Panc1 (cell line): ENCODE measurements at places on chromosomes 6 and 20.

DNA sequence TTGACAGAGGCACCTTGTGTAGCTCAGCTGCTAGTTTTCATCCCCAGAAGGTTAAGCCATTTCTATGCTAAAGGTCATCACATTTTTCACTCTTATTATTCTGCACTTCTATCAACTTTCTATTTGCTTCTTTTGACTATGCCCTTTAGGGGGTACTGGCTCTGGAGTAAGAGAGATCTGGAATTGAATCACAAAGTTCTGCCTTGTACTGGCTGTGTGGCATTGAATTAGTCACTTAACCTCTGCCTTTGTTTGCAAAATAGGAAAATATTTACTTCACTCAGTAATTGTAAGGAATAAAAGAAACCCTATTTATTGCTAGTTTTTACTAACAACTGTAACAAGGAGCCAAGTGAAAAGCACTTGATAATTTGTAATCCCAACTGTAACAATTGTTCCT, 56.8 kb upstream of the MTRF1L start:
- no peak overlapping the region for H3K27ac ChIP-seq
- DNase-seq = no peak
- no peaks in the 10 kb centered on the region for H3K27me3 ChIP-seq
- H3K36me3 ChIP-seq = no peaks in the 10 kb centered on the region

DNA sequence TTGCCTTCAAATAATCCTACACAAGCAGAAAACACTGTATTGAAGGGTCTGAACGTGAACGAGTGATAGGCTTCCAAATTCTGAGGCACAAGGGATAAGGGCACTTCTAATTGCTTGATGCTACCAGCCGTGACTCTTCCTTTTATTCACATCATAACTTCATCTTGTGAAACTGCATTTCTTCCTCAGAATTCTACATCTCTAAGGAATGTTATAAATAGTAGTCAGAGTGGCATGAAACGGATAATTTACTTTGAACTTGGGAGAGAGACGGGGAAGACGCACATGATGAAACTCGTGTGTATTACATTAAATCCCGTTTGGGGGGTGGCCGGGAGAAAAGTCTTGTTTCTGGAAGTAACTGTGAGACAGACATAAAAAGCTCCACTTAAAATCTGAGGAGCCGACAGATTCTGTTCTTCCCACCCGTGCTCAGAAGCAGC, 754 bp downstream of the HDDC2 start:
- DNase-seq = no peak
- H3K27me3 ChIP-seq = peaks cover 14% of the 10 kb centered on the region; the same call in 1 of the 2 replicates
- peak overlapping the region; percentile 91 for H3K27ac ChIP-seq
- H3K36me3 ChIP-seq = peaks cover 34% of the 10 kb centered on the region
- H3K4me3 ChIP-seq = peak overlapping the region; percentile 72

GRCh38 chr20:3716195-3716834, 3.9 kb upstream of the SIGLEC1 start:
- no peaks in the 10 kb centered on the region for H3K36me3 ChIP-seq
- no peaks in the 10 kb centered on the region for H3K4me1 ChIP-seq

DNA sequence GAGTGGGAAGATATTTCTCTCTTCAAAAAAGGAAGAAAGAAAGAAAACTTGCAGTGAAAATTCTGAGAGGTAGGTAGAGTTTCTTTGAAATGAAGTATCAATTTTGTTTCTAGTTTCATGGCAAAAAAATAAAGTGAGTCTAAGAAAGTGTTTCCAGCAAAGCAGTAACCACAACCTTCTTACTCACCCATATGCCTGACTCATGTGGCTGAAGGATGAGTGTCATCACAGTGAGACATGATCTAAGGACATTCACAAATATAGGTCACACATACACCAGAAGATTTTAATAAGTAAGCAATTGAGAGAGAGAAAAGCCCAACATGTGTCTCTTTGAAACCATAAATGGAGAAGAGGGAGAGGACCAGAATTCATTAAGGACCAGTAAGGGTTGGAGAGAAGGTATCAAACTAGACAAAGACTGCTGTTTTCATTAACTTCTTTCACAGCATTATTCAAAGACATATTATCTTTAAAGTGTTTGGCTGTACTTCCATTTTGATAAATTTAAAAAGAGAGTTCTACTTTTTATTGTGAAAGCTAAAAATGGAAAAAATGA, 169.5 kb downstream of the FRK start:
- DNase-seq = no peak
- no peaks in the 10 kb centered on the region for H3K4me1 ChIP-seq
- H3K36me3 ChIP-seq = no peaks in the 10 kb centered on the region

- no peak for DNase-seq
- no peaks in the 10 kb centered on the region for H3K36me3 ChIP-seq
- no peaks in the 10 kb centered on the region; the same call in 1 of the 2 replicates for H3K4me1 ChIP-seq
These were observed 29.2 kb upstream of the HTR1B start for GRCh38 chr6:77492530-77492929.

DNA sequence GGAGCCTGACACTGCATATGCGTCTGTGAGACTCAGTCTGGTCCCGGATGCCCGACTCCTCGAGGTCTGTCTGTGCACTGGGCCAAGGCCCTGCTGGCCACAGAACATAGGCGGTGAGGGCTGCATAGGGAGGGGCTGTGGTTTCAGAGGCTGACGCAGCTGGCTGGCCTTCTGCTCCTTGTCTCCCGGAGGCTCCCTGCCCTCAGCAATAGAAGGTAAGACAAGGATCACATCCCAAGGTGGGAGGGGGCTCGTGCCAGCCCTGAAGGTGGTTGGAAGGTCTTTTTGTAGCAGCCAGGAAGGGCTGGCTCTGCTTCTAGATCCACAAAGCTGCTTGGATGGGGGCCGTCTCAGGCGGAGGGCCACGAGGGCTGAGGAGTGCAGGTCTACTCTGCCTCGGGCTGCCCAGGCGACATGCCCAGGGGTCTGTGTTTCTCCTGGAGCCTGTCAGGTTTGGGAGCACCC, 239.8 kb upstream of the SULF2 start:
- no peak overlapping the region for H3K27ac ChIP-seq
- H3K4me3 ChIP-seq = no peak overlapping the region
- no peaks in the 10 kb centered on the region for H3K36me3 ChIP-seq
- no peaks in the 10 kb centered on the region for H3K27me3 ChIP-seq
- no peaks in the 10 kb centered on the region for H3K4me1 ChIP-seq

DNA sequence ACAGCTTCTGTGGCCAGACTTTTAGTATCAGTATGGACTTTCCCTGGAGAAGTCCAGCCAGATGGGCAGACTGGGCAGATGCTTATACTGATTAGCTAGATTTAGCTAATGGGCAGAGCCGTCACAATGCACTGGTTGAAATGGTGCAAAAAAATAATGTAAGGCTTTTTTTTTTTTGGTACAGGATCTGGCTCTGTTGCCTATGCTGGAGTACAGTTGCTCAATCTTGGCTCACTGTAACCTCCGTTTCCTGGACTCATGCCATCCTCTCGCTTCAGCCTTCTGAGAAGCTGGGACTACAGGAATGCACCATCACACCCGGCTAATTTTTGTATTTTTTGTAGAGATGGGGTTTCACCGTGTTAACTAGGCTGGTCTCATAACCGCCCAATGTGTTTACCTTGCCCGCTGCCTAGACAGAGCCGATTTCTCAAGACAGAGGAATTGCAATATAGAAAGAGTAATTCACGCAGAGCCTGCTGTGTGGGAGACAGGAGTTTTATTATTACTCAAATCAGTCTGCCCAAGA, 16.4 kb upstream of the KIFC1 start:
- DNase-seq = no peak
- H3K4me3 ChIP-seq = no peak overlapping the region
- no peaks in the 10 kb centered on the region for H3K27me3 ChIP-seq
- no peaks in the 10 kb centered on the region for H3K4me1 ChIP-seq

GRCh38 chr6:141552463-141552862, 580.3 kb upstream of the GJE1 start:
- no peaks in the 10 kb centered on the region for H3K36me3 ChIP-seq
- no peaks in the 10 kb centered on the region for H3K27me3 ChIP-seq
- peak; percentile 84 for DNase-seq
- no peak overlapping the region for H3K4me3 ChIP-seq
- no peaks in the 10 kb centered on the region; the same call in 1 of the 2 replicates for H3K4me1 ChIP-seq

DNA sequence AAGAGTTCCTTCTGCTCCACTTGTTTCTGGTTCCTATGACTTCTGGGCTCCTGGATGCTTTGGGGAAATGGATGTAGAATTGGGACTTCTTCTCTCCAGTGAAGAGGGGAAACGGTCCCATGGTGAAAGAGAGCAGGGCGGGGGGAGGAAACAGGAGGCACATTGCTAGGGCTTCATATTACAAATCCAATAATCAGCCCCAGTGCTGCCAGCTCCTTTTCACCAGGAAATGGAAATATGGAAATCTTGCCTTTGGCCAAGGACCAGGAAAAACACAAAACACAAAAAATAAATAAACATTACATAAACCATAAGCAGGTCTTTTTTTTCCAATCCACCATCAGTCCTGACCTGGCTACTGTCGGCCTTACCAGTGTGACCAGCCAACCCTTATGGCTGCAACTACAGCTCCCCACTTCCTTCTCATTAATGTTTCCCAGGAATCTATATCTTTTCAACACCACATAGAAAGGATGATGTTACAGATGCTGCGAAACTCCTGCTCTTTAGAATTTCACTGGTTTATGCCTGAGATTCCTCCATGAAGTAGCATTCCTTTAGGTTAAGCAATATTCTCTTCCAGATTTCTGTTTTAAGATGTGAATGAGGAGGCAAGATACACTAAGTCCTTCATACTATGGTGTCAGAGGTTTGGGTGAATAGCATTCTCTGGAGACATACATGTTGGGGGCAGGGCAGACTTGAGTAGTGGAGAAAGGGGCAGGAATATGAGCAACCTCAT, 2.0 kb downstream of the PI3 start:
- H3K27me3 ChIP-seq = no peaks in the 10 kb centered on the region; the same call in 1 of the 2 replicates
- no peak for DNase-seq
- H3K4me3 ChIP-seq = no peak overlapping the region

- H3K4me1 ChIP-seq = peaks cover 27% of the 10 kb centered on the region
- peak overlapping the region; percentile 96 for H3K4me3 ChIP-seq
- H3K27ac ChIP-seq = peak overlapping the region; percentile 82
- no peak for DNase-seq
These were observed 556 bp upstream of the YWHAB start for GRCh38 chr20:44884907-44885391.

DNA sequence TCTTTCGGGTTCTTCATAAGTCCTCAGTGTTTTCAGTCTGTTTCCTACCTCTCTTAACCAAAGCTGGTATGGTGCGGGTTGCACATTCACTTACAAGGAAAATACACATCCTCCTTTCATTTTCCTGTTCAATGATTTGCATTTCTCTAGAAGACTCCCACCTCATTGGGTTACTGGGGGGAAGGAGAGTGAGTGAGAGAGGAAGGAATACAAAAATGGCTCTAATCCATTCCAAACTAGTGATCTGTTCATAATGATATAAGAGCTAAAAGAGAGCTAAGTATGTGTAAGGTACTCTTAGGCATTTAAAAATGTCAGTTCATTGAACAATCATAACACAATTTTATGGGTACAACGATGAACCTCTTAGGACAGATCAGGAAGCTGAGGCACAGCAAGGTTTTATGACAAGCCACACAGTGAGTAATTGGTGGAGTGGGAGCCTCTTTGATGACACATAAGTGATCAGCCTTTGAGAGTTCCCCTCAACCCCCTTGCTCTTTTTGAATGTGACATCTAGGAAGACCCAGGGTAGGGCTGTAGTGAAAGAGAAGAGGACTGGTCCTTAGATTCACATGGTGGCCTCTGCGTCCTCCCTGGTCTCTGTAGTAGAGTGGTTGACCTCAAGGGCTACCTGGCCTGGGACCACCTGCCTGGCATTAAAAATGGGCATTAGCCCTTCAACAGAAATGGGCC, 328.4 kb upstream of the SOX4 start:
- no peak overlapping the region for H3K27ac ChIP-seq
- no peak for DNase-seq
- no peaks in the 10 kb centered on the region for H3K27me3 ChIP-seq
- no peak overlapping the region for H3K4me3 ChIP-seq
- H3K36me3 ChIP-seq = no peaks in the 10 kb centered on the region
- H3K4me1 ChIP-seq = no peaks in the 10 kb centered on the region; the same call in 1 of the 2 replicates

DNA sequence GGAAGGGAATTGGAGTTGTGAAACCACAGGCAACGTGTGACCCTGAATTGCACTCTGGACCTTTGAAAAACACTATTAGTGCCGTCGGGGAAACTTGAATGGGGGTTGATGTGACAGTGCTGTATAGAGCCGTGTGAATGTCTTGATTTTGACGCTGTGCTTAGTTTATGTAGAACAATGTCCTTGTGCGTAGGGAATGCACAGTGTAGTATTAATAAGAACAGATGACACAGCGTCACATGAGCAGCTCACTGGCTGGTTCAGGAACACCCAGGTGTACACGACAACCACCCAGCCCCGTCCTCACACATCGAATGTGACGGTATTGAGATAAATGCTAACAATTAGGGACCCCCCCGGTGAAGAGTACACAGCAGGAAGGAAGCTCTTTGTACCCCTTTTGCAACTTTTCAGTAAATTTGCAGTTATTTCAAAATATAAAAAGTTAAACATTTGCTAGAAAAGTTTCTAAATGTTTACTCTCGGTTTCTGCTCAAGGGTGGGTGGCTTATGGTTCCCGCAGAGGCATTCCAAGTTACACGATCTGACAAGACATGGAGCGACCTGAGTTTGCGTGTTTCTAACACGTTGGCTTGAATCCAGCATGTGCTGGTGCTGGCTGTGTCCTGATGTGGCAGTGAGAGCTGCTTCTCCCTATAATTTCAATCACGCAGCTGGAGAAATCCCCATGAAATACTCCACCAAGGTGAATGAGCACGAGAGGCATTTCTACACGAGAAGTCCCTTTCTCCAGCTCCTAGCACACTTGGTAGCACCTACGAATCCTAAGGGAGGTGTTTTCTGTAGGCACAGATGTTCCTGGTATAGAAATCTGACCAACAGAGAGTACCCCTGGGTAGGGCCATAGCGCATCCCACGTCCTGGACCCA, 208.0 kb upstream of the EXOC2 start:
- no peak overlapping the region for H3K4me3 ChIP-seq
- no peak overlapping the region for H3K27ac ChIP-seq
- no peaks in the 10 kb centered on the region for H3K4me1 ChIP-seq
- DNase-seq = no peak

- no peak overlapping the region for H3K4me3 ChIP-seq
- H3K4me1 ChIP-seq = no peaks in the 10 kb centered on the region
- no peak overlapping the region for H3K27ac ChIP-seq
- peaks cover 16% of the 10 kb centered on the region for H3K27me3 ChIP-seq
- no peaks in the 10 kb centered on the region for H3K36me3 ChIP-seq
- DNase-seq = peak; percentile 8
These were observed 174.4 kb upstream of the RIN2 start for GRCh38 chr20:19583532-19584175.

GRCh38 chr20:25063546-25063945, 5.6 kb upstream of the ACSS1 start:
- H3K27ac ChIP-seq = no peak overlapping the region
- no peaks in the 10 kb centered on the region for H3K27me3 ChIP-seq
- H3K4me1 ChIP-seq = peaks cover 20% of the 10 kb centered on the region
- no peaks in the 10 kb centered on the region for H3K36me3 ChIP-seq
- no peak for DNase-seq

- no peak for DNase-seq
- no peak overlapping the region for H3K27ac ChIP-seq
- no peaks in the 10 kb centered on the region for H3K36me3 ChIP-seq
- no peak overlapping the region for H3K4me3 ChIP-seq
These were observed 16.4 kb upstream of the MAS1 start for GRCh38 chr6:159874435-159874834.

- no peaks in the 10 kb centered on the region for H3K36me3 ChIP-seq
- H3K27ac ChIP-seq = no peak overlapping the region
- no peak for DNase-seq
- no peaks in the 10 kb centered on the region for H3K4me1 ChIP-seq
These were observed 76.0 kb upstream of the SHLD1 start for GRCh38 chr20:5674176-5674660.

- H3K27me3 ChIP-seq = no peaks in the 10 kb centered on the region
- H3K4me3 ChIP-seq = no peak overlapping the region
- H3K36me3 ChIP-seq = no peaks in the 10 kb centered on the region
- no peak for DNase-seq
- H3K27ac ChIP-seq = no peak overlapping the region
- peaks cover 24% of the 10 kb centered on the region for H3K4me1 ChIP-seq
These were observed 59.5 kb downstream of the NCOA3 start for GRCh38 chr20:47561180-47561579.
